GM10248 (cell line): ENCODE measurements at places on chromosomes 16 and 17.

DNA sequence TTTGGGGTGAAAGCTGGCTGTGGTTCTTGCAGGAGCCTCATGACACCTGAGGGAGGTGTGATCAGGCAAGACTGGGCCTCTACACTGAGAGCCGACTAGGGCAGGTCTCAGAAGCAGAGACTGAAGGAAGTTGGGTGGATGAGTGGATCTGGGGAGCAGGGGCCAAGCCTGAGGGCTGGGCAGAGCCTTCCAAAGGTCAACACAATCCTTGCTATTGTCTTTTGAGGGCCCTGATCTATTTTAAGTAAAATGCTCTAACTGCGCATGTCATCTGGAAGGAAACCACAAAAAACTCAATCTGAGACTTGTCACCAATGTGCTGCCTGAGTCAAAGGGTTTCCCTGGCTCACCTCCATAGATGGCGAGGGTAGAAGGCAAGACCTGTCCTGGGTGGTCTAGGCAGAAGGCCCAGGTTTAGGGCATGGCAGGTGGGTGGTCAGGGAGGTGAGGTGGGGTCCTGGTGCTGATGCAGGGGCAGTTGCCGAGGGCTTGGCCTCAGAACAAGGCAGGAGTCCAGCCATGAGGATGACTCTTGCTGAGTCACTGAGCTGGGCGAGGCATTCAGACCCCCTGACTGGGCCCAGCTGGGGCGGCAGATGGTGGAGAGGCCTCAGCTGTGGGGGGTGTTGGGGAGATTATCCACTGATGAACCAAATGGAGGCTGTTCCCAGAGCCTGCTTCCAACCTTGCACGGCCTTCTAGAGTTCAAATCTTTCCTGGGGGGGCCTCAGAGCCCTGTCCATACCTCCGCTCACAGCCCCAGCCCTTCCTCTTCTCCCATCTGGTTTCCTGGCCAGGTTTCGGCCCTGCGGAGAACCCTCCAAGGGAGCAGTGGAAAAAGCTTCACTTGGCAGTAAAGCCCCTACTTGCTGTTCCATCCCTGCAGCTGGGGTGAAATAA lies 5.1 kb downstream of the MVP start:
- DNase-seq = peak; percentile 81

GRCh38 chr17:68200689-68201417 lies 47.0 kb upstream of the AMZ2 start:
- peak; percentile 66 for DNase-seq

DNA sequence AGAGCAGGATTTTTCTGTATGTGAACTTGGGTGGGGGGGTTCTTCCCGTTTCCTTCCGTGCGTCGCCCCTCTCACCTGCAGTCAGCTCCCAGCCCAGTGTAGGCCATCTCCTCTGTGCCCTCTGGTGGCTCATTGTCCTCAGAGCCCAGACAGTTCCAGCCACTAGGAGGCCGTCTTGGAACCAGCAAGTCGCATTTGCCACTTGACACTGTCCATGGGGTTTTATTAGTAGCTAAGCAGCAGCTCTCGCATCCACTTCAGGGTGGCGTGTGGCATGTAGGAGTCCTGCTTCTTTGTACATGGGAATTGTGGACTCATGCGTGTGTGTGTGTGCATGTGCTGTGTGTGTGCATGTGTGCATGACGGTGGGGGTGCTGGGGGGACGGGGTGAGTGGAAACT lies 74.0 kb downstream of the SEC14L1 start:
- DNase-seq = no peak

- no peak for DNase-seq
These were observed 20.4 kb upstream of the TFAP4 start for GRCh38 chr16:4293181-4293716.

- DNase-seq = no peak
These were observed 2.0 kb upstream of the ZNF263 start for GRCh38 chr16:3281222-3281820.

- no peak for DNase-seq
These were observed 414.4 kb downstream of the UTP18 start for GRCh38 chr17:51674579-51675255.

- DNase-seq = no peak
These were observed 37.0 kb downstream of the NPLOC4 start for GRCh38 chr17:81599719-81600486.

DNA sequence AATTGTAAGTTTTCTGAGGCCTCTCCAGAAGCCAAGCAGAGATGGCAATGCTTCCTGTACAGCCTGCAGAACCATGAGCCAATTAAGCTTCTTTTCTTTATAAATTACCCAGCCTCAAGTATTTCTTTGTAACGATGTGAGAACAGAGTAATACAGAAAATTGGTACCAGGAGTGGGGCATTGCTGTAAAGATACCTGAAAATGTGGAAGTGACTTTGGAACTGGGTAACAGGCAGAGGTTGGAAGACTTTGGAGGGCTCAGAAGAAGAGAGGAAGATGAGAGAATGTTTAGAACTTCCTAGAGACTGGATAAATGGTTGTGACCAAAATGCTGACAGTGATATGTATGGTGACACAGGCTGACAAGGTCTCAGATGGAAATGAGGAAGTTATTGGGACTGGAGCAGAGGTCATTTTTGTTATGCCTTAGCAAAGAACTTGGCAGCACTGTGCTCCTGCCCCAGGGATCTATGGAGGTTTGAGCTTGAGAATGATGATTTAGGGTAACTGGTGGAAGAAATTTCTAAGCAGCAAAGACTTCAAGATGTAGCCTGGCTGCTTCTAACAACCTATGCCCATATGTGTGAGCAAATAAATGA lies 23.1 kb downstream of the PRDM7 start:
- no peak for DNase-seq

GRCh38 chr17:50830994-50831393 lies 4.4 kb upstream of the WFIKKN2 start:
- DNase-seq = no peak

DNA sequence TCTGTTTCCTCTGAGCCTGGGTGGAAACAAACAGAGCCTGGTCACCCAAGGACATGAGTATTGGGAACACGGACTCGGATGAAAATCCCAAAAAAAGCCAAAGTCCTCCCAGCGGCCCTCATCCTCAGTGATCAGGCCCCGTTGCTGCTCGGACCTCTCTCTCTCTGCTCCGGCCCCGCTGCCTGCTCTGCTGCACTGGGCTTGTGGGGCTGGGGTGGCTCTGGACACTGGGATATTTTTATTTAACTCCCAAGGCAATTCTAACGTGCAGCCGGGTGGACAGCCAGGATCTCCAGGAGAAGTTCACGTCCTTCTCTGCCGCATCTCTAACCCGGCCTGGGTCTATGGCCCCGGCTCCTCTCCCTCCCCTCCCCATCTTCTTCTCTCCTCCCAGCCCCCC lies 280.9 kb upstream of the TNRC6C start:
- DNase-seq = no peak

DNA sequence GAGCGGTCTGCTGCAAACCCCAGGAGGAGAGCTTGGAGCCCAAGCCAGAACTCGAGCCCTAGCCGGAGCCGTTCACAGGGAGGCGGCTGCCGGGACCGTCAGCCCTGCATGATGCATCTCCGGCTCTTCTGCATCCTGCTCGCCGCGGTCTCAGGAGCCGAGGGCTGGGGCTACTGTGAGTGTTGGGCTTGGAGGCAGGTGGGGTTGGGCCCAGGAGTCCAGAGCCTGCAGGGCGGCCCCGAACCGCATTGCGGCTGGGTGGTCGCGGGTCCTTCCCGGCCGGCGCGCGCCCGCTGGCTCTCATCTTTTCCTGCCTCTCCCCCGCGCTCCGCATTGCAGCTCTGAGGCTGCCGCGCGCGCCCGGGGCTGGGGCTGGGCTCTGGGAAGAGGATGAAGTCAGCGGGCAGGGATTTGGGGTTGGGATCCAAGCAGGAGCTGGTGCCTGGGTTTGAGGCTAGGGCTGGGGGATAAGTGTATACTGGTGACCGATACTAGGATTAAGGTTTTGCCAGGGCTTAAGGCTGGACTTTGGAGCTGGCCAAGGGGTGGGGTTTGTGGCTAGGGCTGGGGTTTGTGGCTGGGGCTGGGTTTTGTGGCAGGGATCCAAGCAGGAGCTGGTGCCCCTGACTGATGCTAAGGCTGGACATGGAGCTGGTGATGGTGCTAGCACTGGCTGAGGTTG lies 532 bp downstream of the CNTNAP1 start:
- peak; percentile 48 for DNase-seq
